Left ventricle myocardium inferior (tissue), 1 donor: ENCODE measurements at places on chromosomes 4 and X. TPM values are rescaled to one million over a fixed set of nuclear protein-coding genes. Genes with fewer than 3 reads are reported as not detected.

DNA sequence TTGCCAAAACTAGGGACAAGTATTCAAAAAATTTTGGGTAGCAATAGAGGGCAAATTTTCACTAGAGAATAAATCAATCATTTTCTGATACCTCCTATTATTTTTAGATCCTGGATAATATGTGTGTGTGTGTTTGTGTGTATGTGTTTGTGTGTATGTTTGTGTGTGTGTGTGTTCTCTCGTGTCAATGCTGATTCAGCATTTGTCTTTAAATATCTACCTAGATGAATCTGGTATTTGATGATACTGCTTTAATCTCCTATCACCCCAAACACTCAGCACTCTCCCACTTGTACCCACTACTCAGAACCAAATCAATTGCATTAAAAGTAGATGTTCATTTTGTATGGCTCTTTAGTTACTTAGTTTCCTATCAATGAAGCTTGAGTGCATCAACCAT, 101.3 kb upstream of the NPFFR2 start:
- no peak for DNase-seq

- DNase-seq: no peak
These were observed 21.2 kb downstream of the HERC3 start for GRCh38 chr4:88613417-88613875.

DNA sequence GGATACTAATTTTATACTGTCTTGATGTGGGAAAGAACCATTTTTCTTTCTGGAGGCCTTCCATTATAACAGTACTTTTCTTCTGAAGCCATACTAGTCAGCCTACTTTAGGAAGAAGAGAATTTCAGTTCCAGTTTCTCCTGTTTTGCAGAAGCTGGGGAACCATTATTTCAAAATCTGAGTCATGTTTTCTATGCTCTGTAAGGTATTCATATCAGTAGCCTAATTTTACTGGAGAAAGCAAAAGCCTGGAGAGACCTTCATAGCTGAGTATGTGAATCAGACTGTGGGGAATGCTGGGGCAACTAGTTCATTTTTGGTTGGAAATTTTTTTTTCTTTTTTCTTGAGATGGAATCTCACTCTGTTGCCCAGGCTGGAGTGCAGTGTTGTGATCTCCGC, 22.4 kb downstream of the AFF1 start:
- DNase-seq: no peak

GRCh38 chrX:47169273-47169672, 24.3 kb downstream of the RBM10 start:
- no peak for DNase-seq

- no peak for DNase-seq
These were observed 161.1 kb upstream of the NDST4 start for GRCh38 chr4:115274545-115274944.

FRAS1 gene
- 1.4 TPM for total RNA-seq

GRCh38 chr4:48634688-48635308, 144.7 kb downstream of the ZAR1 start:
- no peak for DNase-seq

HAUS7 gene
- total RNA-seq: 17.0 TPM

- no peak for DNase-seq
These were observed 913.4 kb downstream of the RPA4 start for GRCh38 chrX:97797076-97797475.

GRCh38 chr4:46994007-46994405, 625 bp upstream of the GABRA4 start:
- DNase-seq: no peak

DNA sequence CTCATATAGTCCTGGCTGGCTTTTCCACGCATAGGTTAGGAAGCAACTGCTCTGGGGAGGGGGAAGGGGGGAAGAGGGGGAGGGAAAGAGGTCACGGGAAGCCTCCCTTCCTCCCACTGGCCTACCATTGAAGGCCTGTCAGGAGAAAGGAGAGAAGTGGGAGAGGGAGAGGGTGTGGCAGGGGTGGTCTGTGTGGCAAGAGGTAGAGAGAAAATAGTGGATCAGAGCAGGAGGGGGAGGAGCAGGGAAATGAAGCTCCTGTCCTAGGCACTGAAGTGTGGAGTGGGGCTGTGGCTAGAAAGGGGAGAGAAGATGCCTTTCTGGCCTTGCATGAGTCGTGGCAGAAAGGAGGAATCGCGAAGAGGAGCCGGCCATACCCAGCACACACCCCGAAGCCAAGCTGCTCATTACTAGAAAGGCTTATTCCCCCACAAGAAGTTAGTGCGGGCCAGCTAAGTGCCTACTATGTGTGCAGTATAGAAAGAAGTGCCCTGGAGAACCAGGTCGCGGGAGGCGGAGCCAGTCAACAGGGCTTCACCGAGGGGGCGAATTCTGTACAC, 1.1 kb upstream of the TMEM164 start:
- no peak for DNase-seq

DNA sequence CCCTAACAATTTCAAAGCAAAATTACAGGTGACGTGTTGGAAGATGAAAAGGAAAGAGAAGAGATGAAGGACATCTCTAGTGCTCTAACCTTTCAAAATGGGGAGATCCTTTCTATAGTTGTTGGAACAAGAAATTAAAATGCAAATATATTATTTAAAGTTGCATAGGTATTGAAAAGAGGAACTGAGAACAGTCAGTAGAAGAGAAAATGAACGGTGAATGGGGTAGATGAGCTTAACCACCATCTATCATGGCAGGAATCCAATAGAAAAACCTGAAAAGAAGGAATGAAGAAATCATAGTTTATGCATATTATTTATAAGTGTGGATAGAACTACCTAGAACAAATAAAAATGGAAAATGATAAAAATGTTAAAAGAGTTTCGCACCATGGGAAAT, 42.0 kb downstream of the ANXA5 start:
- DNase-seq: no peak

ALPK1 gene
- total RNA-seq: 3.1 TPM

DNA sequence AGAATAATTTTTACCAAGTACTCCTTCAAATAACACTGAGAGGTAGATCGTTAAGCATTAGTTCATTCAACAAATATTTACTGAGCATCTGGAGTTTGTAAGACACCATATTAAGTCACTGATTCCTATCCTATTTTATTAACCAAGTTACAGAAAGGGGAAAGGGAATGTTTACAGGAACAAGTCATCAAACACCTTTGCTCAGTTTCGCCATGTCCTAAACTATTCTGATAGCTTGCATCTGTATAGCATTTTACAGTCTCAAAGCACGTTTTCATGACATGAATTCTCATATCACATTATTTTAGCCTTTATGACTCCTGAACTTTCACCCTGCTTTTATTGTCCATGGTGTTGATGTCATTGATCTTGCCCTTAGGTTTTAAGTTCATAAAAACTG, 89.2 kb downstream of the AREG start:
- DNase-seq: no peak
